ENCODE measurements at places on chromosomes 3 and 15. TPM values are rescaled to one million over a fixed set of nuclear protein-coding genes. Genes with fewer than 3 reads are reported as not detected.

TGM5 gene
- 0.31 TPM for total RNA-seq

SELENOK gene
- 76.7 TPM for total RNA-seq

CLN6 gene
- total RNA-seq = 12.3 TPM

SERINC4 gene
- not detected for total RNA-seq

ROPN1B gene
- total RNA-seq = not detected
